ENCODE measurements at places on chromosomes 5 and 9.

DNA sequence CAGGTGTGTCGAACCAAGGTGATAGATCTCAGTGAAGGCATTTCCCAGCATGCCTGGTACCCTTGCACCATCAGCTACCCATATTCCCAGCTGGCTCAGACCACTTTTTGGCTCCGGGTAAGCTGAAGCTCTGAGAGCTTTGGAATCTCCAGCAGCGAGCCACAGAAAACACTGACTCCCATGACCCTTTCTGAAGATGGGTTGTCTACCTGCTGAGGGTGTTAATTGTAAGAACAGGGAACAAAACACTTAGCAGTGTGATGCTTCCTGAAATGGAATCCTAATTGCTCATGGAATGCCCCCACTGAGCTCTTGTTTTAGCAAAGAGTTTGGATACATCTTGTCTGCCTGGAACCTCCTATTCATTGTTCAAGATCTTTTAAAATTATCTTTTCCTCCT, 177.7 kb downstream of the PAPPA start:
- no peak for DNase-seq

DNA sequence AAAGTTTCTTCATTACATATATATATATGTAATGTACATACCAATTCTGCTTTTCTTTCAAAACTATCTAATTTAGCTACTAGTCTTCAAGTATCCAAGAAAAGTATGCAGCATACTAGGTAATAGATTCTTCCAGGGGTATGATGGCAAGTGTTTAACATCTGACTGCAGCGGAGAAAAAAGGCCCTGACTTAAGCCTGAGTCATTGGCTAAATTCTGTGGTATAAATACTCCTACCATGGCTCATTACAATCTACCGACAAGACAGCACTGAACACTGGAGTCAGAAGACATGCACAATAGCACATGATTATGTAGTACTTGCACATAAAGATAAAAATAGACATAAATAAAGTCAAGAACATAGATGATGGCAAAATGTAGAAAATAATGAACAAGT, 439.9 kb downstream of the BRINP1 start:
- no peak for DNase-seq

DNA sequence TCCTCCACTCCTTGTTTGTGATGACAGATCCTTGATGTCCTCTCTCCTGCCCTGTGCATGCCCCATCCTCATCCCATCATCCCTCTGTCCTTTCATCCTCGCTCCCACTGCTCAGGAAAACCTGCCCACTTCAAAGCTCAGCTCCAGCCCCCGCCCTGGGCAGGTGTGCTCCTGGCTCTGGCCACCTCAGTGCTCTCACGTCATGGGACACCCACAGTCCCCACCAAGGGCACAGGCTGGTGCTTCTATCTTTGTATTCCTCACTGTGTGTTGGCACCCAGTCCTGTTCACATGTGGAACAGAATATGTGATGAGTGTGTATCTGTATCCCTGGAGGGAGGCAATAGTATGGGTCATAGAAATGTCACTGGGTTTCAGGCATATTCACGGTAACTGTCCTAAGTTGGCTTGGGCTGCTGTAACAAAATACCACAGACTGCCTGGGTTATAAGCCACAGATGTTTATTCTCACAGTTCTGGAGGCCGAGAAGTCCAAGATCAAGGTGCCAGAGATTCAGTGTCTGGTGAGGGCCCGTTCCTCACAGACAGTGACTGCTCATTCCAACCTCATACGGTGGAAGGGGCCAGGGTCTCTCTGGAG, 13.5 kb downstream of the GFPT2 start:
- DNase-seq: no peak

- DNase-seq: no peak
Measured at GRCh38 chr5:170865622-170866021, 3.8 kb downstream of the RANBP17 start.

GRCh38 chr9:81841333-81841732, 86.9 kb upstream of the SPATA31D4 start:
- no peak for DNase-seq

- DNase-seq: no peak
Measured at GRCh38 chr9:133874060-133874657, 118.0 kb downstream of the VAV2 start.

GRCh38 chr5:65612298-65612907, 11.7 kb downstream of the TRIM23 start:
- no peak for DNase-seq

- DNase-seq: no peak
Measured at GRCh38 chr9:114894206-114894605, 36.2 kb downstream of the TNFSF8 start.

DNA sequence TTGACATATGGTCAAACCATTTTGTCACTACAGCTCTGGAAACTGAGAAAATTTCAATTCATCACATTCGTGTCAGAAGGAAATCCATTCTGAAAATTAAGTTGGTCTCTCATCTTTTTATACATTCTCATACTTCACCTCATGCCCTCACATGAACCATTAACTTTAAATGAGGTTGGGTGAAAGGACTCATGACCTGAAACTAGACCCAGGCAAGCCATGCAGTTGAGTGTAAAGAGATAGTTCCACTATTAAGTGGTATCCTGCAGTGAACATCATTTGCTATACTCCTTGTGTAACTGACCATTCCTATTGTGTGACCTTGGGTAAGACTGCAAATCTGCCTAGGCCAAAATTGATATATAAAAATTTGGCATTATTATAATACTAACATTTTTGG, 299.6 kb upstream of the GRIN3A start:
- DNase-seq: no peak

- DNase-seq: no peak
Measured at GRCh38 chr9:138099803-138100598, 222.4 kb downstream of the CACNA1B start.

- no peak for DNase-seq
Measured at GRCh38 chr5:161096581-161096980, 244.6 kb upstream of the ATP10B start.

DNA sequence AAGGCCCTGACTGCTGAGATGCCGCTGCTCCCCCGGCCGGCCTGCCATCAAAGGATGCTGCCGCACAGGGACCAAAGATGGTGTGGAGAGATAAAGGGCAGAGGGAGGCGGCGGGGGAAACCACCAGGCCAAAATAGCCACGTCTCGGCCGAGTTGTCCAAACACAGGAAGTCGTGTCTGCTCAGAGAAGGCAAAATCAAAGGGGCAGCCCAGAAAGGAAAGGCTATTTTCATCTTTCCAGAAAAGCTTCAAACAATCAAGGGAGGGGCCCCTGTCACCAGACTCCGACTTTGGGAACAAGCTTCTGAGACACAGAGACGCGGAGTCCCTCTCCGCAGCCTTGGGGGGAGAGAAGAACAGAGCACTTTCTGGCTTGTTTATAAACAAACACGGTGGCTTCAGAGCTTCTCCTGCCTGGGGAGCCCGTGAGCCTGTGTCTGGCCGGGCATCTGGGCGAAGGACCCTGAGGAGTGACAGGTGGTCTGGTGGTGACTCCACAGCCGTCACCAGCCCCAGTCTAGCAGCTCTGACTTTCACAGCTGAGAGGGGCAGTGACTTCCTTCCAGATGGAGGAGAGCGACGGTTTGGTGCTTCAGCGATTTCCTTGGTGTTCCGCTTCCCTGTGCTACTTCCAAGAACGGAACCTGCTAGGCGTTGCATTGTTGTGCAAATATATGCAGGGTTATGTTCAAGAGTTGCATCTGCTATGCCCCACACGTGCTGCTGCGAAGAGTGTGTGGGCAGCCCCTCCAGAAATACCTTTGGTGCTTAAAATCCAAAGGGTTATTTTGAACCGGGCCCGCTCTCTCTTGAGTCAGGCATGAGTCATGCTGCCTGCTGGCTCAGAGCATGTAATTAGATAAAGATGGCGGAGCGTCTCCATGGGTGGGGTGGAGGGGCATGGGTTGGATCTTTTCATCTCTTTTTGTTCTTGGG, 24.0 kb downstream of the ADAMTSL2 start:
- DNase-seq: no peak

- DNase-seq: no peak
Measured at GRCh38 chr9:113361304-113362018, 12.1 kb downstream of the BSPRY start.

GRCh38 chr5:28403846-28404245, 1365.5 kb upstream of the CDH9 start:
- no peak for DNase-seq

- no peak for DNase-seq
Measured at GRCh38 chr5:144418719-144419118, 248.0 kb downstream of the KCTD16 start.

- no peak for DNase-seq
Measured at GRCh38 chr9:115556432-115556831, 438.5 kb upstream of the TNC start.

DNA sequence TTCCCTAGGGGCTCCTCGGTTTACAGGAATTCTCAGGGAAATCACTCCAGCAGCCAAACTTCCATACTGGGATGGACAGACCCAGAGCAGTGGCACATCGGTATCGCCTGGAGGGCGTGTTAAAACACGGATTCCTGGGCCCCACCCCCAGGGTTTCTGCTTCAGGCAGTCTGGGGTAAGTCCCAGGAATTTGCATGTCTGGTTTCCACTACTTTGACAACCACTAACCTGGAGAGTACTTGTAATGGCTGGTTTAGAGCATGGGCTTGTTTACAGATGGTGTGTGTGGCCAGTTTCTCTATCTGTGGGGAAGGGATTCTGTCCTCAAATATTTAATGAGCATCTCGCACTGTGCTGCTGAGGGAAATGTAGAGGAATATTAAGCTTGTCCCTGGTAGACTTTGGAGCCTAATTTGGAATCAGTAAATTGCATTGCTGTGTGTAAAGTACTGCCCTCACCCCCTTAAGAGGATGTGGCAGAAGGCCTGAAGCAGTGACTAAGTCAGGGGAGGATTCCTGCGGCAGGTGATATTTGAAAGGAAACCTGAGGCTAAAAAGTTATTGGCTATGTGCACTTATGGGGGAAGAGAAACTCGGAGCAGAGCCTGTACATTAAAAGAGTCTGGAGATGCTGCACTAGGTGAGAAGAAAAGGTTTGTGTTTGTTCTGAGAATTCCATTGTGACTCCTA, 18.6 kb upstream of the TJP2 start:
- no peak for DNase-seq

GRCh38 chr5:55171471-55171870, 1.5 kb downstream of the CDC20B start:
- no peak for DNase-seq

- DNase-seq: no peak
Measured at GRCh38 chr5:117255211-117256027, 680.8 kb upstream of the SEMA6A start.

GRCh38 chr9:96379461-96379860, 4.0 kb downstream of the SLC35D2 start:
- DNase-seq: no peak

DNA sequence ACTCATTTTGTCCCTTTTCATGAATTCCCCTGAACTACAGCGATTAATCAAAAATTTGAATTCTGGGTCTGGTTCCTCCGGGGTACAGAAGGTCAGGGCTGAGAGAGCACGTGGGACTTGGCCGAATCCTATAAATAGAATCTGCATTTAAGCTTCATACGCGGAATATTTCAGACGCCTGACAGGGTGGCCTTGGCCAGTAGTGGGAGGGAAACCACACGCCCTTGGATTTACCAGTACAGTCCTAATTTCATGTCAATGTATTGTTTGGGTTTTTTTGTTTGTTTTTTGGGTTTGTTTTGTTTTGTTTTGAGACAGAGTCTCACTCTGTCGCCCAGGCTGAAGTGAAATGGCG, 21.5 kb upstream of the NIPBL start:
- DNase-seq: no peak

DNA sequence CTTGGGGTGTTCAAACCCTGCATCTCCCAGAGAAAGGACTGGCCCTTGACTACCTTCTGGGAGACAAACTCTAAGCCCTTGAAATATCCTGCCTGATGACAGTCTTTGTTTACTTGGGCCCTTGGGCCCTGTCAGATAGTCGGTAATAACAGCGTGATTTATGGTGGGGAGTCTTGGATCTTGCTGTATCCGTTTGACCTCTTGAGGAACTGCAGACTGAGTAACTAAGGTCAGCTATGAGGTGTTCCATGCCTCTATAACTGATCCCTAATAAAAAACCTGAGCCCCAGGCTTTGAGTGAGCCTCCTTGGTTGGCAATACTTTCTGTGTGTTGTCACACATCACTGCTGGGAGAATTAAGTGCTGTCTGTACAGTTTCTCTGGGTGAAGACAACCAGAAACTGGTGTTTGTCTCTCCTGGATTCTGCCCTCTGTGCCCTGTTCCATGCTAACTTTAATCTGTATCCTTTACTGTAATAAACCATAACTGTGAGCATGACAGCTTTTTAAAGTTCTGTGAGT, 56.2 kb upstream of the ANKRD33B start:
- no peak for DNase-seq

DNA sequence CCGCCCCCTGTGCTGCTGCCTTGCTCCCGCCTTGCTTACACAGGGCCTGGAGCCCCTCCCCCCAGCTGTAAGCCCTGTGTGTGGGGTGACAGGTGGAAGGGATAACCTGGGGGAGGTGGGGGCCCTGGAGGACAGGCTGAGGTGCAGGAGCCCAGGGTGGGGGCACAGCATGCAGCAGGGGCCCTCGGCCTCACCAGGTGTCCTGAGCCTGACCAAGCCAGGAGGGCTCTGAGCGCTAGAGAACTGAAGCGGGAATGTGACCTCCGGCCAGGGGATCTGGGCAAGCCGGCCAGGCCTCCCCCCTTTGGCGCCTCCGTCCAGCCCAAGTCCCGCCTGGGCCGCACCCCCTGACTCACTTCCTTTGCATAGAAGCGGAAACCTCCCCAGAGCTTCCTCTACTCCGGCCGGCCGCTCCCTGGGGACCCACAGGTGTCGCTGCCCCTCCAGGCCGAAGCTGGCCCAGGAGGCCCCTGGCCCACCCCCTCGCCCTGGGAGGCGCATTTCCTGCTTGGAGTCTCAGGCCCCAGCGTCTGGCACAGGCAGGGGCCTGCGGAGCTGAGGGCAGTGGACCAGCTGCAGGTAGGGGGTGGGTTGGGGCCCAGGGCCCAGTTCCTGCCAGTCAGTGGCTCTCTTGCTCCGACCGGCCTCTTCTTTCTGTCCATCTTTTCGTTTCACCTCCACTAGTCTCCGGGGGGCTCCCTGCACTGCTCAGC, at the start of gene TOR4A:
TOR4A (plus strand) TSS at position 398 of the 713 bp plus-strand sequence. CDS start 964 bp downstream, outside the sequence.
- DNase-seq: no peak

DNA sequence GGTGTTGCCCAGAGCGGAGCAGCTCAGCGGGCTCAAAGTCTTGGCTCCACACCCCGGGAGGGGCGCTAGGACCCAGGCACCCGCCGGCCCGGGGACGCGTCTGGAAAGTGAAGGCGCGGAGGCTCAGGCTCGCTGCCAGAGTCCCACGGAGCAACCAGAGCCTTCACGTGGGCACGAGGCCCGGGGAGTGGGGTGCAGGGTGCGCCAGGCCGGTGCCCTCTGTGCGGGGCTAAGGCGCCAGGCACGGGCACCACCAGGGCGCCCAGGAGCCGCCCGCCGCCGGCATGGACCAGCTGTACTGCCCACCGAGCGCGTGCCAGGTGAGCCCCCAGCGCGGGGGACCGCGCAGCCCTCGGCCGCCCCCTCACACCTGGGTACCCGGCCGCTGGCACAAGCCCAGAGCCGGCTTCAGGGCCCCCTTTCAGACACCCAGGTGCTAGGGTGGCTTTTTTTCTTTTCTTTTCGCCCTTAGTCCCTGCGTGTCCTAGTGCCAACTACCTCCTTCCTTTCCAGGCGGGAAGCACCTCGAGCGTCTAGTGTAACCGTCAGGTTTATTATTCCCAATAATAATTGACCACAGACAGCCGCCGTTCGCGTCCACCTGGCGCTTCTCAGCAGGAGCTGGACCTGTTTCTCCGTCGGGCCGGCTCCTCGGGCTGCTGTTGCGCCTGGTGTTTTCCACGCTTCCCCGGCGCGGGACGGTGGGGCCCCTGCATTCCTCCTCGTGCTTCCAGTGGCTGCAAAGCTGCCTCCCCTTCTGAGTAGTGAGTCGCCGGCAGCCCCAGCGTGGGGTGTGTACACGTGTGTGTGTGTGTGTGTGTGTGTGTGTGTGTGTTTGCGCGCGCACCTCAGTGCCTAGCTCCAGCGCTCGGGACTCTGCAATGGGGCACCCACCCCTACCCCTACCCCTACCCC, 30.1 kb upstream of the PDE8B start:
- DNase-seq: no peak

Data from CD4-positive, CD25-positive, alpha-beta regulatory T cell (primary cell).